ENCODE measurements at places on chromosomes 4 and X.
A peak's percentile ranks its signal among the peaks of the same experiment; 100 is the strongest.

- DNase-seq, result peak; percentile 81
These were observed 541.4 kb upstream of the BOD1L1 start for GRCh38 chr4:14168919-14169318.

DNA sequence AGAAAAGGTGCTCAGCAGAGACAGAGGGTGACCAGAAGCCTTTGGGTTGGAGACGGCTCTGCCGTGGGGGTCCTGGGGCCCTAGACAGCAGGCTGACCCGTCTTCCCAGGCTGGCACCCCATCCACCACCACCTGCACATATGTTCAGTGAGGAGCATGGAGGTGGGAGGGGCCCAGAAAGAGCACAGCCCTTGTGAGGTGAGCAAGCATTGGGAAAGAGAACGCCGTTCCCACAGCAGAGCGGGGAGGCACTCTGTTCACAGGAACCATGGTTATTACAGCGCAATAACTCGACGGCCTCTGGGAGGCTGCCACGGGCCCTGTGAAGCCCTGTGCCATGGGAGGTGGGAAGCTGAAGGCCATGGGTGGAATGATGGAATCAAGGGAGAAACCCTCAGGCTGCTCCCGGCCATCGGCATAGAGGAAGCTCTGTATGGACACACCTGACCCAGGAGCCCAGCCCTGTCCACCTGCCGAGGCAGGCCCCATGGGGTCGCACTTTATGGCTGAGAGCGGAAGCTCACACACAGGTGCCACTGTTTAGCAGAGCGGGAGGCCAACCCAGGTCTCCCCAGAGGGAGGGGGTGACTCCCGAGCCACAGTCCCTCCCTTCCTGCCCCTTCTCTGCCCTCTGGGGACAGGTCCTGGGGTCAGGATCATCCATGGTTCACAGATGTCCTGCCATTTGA is 93.5 kb upstream of the AFAP1 start:
- no peak for DNase-seq

GRCh38 chr4:88138561-88138960 is 19.9 kb downstream of the ABCG2 start:
- peak; percentile 3 for DNase-seq

DNA sequence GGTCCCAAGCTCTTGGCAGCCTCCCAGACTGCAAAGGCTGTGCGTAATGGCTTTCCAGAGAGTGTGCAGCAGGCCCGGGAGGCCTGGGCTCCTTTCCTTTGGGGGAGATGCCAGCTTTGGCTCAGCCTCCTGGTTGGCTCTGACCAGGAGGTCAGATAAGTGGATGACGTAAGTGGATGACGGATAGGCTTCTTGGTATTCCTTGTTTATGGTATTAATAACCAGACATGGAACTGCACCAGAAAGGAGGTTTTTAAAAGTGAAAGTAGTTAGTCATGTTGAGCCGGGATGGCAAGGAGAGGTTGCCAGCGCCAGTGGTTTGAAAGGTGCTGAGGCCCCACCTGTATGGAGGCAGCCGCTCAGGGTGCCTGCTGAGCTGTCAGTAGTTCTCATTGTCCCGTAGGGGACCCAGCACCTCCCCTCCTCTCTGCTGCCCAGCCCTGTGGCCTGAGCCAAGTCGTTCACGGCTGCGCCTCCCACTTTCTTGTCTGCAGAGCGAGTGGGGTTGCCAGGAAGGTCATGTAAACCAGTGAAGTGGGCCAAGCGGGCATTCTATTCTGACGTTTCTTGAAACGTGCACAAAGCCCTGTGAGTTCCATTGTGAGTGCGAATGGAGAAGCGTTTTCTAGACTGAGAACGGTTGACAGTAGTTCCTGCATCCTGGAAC is 28.7 kb upstream of the STOX2 start:
- DNase-seq, result no peak

GRCh38 chr4:114052227-114052626 is 72.8 kb upstream of the ARSJ start:
- no peak for DNase-seq

DNA sequence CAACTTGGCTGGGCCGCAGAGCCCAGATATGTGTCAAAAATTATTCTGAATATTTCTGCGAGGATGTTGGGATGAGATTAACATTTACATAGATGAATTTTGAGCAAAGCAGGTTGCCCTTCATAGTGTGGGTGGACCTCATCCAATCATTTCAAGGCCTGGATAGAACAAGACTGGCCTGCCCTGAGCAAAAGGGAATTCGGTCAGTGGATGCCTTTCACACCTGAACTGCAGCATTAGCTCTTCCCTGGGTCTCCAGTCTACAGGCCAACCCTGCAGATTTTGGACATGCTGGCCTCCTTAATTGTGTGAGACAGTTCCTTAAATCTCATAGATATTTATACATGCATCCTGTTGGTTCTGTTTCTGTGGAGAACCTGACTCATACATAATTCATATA is 32.4 kb upstream of the SLC10A4 start:
- no peak for DNase-seq

DNA sequence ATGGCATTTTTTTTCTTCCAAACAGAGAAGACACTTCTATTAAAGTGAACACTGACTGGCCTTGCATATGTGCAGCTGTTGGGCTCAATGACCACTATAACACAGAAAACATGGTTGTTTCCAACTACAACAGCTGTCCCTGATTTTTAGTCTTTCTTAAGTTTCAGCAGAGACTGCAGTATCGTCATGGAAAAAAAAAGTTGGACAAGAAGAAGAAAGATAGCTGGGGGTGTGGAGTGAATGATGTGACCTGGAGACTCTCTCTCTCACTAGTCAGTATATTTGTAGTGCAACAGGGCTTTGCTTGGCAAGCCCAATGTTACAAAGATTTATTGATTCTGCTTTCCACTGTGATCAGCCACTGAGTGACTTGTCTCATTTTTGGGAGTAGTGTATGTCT is 29.5 kb upstream of the C4orf54 start:
- no peak for DNase-seq

- DNase-seq, result peak; percentile 41
These were observed 34.1 kb downstream of the ART3 start for GRCh38 chr4:76108467-76109181.

DNA sequence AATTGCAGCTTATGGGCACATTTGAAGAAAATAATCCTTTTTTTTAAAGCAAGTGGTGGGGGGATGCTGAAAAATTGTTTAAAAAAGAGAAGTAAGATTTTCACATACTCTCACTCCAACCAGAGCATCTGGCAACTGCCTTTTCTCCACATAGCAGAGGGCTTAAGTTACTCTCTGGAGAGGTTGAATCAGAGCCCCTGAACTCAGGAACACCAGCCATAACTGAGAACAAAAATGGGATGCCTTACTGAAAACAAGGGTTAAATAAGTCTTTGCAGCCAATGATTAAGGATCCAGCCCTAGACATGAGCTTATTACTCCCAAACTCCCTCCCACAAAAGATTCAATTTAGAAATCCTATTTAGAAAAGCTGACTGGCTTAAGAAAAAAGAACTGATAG is 27.5 kb downstream of the CASK start:
- DNase-seq, result no peak

- DNase-seq, result no peak
These were observed 145.6 kb upstream of the GATB start for GRCh38 chr4:151906438-151906837.

GRCh38 chr4:10281996-10282395 is 165.4 kb upstream of the WDR1 start:
- peak; percentile 8 for DNase-seq

DNA sequence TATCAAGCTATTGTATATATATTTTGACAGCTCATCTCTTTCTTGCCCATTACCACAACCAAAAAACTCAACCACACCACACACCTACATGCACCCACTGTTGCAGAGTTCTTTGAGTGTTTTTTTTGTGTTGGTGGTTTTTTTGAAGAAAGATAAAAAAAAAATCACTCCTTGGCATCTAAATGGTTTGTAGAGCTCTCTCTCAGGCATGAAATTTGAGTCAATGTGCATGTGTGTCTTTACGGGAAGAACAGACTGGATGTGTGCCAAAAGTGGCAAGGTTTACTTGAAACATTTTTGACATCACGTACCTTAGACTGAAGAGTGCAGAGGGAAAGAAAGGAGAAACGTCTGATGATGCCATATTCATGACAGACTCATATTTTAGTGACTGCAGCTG is 154.2 kb downstream of the FHIP1A start:
- no peak for DNase-seq

DNA sequence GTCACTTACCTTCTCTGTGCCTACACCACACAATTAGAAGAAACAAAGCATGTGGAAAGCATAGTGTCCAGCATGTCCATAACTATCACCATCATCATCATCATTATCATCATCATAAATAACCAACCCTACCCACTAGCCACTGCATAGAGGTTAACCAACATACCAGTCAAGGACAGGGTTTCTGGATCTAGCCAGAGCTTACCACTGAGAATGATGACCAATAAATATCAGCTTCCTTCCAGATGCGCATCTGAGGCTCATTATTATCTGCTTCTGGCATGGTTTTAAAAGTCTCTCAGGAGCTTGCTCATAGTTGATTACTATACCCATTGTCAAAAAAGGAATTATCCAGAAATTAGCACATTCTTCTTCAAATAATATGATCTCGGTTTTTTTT is 25.5 kb upstream of the MYOZ2 start:
- no peak for DNase-seq

GRCh38 chr4:4332529-4332928 is 42.5 kb downstream of the ZBTB49 start:
- no peak for DNase-seq

- DNase-seq, result no peak
These were observed 162.3 kb downstream of the PCDH7 start for GRCh38 chr4:30882443-30882842.

DNA sequence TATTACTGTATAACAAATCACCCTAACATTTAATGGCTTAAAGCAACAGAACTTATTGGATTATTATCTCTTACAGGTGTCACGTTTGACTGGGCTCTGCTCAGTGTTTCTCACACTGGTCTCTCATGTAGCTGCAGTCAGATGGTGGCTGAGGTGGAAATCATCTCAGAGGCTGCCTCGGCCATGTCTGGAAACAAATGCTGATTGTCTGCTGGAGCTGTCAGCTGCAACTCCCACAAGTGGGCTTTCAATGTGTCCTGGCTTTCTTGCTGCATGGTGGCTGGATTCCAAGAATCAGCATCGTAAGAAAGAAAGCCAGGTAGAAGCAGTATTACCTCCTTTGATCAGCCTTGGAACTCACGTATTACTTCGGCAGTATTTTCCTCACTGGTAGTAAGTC is 277.6 kb downstream of the SPANXN1 start:
- no peak for DNase-seq

DNA sequence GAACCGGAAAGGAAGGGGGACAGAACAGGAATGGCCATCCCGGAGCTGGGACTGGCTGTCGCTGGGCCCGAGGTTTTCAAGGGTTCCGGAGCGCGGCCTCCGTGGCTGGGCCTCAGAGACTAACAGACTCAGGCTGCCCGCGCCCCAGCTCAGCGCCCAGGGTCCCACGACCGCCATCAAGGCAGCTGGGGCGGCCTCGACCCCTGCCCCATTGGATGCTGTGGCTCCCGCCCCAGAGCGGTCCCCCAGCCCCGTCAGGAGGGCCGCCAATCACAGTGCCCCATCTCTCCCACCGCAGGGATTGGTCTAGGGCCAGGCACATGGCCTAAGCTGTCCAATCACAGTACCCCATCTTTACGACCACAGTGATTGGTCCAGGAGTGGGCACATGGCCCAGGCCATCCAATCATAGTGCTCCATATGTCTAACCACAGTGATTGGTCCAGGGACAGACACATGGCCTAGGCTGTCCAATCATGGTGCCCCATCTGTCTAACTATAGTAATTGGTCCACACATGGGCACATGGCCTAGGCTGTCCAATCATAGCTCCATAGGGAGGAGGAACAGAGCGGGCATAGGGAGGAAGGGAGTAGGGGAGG is 105.3 kb upstream of the NKX1-1 start:
- no peak for DNase-seq
